ENCODE measurements at places on chromosomes 12 and 14. TPM values are rescaled to one million over a fixed set of nuclear protein-coding genes. Genes with fewer than 3 reads are reported as not detected.

IFNG-AS1 gene
- not detected for total RNA-seq

CCDC184 gene
- total RNA-seq, result 0.96 TPM

CCDC175 gene
- total RNA-seq, result not detected

LAG3 gene
- not detected for total RNA-seq

BEGAIN gene
- not detected for total RNA-seq

GAS2L3 gene
- total RNA-seq, result 11.6 TPM

EML1 gene
- total RNA-seq, result 27.2 TPM

PIK3C2G gene
- total RNA-seq, result not detected

UNC79 gene
- total RNA-seq, result 0.28 TPM

TXNRD1 gene
- total RNA-seq, result 657 TPM

MCRS1 gene
- total RNA-seq, result 61.3 TPM

WNT5B gene
- total RNA-seq, result 47.6 TPM

FOXA1 gene
- not detected for total RNA-seq

RERG gene
- total RNA-seq, result 1.1 TPM

ACSS3 gene
- 6.3 TPM for total RNA-seq

AGAP2 gene
- total RNA-seq, result 0.28 TPM

Measured in regular cardiac myocyte (primary cell).